ENCODE measurements at places on chromosomes 2 and 18.
A peak's percentile ranks its signal among the peaks of the same experiment; 100 is the strongest.

GRCh38 chr2:164948540-164948939 lies 6.8 kb downstream of the SLC38A11 start:
- DNase-seq, result no peak

DNA sequence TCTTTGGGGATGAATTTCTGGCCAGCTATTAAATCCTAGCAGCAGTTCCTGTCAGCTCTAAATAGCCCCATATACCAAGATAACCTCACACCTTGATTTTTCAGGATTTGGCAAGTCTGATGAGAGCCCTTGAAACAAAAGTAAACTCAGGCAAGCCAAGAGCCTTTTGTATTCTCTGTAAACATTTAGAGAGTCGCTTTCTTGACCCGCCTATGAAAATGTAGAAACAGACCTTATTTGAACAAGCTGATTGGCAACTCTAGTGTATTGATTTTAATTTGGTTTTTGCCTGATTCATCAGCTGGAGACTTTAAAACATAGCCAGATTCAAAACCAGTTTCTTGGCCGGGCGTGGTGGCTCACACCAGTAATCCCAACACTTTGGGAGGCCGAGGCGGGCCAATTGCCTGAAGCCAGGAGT lies 43.4 kb downstream of the CABLES1 start:
- DNase-seq, result no peak

DNA sequence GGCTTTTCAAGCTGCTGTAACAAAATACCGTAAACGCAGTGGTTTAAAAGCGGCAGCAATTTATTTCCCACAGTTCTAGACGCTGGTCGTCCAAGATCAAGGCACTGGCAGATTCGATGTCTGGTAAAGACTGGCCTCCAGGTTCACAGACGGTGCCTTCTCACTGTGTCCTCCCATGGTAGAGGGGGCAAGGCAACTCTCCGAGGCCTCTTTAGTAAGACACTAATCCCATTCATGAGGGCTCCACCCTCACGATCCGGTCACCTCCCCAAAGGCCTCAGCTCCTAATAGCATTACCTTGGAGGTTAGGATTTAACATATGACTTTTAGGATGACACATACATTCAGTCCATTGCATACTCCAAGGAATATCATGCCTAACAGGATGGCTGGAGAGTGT lies 117.2 kb downstream of the SH3RF3 start:
- DNase-seq, result no peak

- DNase-seq, result no peak
These were observed 38.9 kb downstream of the DHRS9 start for GRCh38 chr2:169108099-169108884.

DNA sequence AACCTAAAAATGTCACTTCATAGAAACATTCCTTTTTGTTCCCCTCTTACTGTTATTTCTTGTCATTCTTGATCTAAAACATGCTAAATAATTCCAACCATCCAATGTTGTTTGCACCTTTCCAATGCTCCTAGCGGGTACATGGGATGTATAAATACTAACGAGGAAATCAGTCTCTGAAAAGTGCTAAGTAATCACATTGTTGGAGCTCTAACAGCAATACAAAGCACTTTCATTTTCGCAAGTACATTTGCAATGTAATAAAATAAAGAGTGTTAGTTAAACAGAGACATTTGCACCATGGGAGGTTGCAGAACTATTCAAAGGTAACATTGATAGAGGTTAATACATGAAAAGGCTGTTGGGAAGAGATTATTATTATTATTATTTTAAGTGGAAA lies 286.2 kb upstream of the ACVR2A start:
- DNase-seq, result no peak

DNA sequence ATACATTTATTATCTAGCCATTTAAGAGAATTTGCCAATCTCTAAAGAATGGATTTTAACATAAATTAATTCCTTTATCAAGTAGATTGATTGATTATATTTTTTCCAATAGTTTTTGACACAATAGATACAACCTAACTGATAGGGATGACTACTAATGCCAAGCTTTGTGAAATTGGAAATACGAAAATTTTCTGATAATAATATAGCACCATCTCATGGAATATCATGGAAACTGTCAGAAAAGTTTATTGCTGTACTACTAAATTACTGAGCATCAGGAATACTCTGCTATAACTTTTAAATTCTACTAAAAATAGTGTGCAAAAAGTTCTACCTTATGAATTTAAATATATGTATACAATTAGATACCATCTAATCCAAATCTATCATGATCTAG lies 101.8 kb upstream of the MAP2 start:
- no peak for DNase-seq

GRCh38 chr2:32652555-32653209 lies 24.8 kb downstream of the TTC27 start:
- no peak for DNase-seq

- no peak for DNase-seq
These were observed 15.4 kb downstream of the CPLX4 start for GRCh38 chr18:59303006-59303405.

GRCh38 chr2:121648206-121649148 lies 785 bp downstream of the CLASP1 start:
- peak; percentile 50 for DNase-seq

- DNase-seq, result no peak
These were observed 60.8 kb downstream of the KIAA1328 start for GRCh38 chr18:36889742-36890141.

DNA sequence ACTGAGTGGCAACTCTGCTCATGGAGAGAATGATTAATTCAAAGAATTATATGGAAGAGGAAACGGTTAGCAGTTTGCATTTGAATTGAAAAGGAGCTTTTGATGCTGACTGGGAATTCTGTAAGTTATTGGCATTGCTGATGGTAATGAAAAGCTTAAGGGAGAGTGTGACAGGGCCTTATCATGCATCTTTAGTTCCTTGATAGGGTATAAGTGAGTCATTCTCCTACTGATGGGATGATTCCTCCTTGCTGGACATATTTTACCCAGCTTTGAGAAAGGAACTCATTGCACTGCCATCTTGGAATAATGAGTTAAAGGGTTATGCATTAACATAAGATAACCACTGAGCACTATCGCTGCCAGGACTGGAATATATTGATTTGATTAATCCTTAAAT lies 740.7 kb downstream of the DCC start:
- DNase-seq, result no peak

- DNase-seq, result no peak
These were observed 171.2 kb upstream of the MYO3B start for GRCh38 chr2:170006587-170007325.

DNA sequence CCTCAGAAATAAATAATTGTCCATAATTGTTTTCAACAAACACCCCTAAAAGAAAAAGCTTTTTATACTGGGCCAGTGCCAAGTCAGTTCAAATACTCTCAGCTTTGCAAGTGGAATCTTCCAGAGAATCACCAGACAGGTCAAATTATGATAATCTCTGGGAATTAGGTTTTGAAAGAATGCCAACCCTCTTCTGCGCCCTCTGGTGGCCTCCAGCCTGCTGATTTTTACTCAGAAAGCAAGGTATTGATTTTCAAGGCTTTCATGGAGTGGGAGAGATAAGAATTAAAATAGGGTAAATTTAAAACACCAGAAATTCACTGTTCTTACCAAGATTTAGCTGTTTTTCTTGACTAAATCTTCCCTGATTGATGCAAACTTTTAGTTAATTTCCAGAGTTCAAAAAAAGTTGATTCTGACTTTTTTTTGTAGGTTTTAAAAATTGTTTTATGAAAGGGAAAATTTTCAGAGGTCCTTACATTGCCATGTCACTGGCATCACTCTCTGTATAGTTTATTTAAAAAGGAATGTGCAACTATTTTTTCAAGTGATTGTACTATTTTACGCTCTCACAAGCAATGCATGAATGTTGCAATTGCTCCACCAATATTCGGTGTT lies 282.9 kb upstream of the TNP1 start:
- DNase-seq, result no peak

DNA sequence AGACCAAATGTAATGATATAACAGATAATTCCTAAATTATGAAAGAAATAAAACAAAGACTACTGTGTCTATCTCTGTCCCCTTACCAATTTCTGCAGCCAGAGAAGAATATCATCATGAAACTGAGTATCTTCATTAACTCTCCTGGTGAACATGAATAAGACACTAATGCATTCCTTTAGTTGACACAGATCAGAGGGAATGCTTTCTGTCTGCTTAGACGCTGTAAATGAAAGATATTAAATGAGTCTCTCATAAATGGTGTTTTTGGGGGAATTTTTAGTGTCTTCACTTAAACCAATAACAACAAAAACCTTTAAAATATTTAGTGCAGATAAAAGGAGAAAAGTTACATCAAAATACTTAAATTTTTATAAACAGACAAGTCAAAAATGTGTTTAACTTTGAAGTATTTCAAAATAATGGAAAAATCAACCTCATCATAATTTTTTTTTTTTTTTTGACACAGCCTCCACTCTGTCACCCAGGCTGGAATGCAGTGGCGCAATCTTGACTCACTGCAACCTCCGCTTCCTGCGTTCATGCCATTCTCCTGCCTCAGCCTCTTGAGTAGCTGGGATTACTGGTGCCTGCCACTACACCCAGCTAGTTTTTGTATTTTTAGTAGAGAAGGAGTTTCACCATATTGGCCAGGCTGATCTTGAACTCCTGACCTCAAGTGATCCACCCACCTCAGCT lies 16.0 kb downstream of the EPG5 start:
- no peak for DNase-seq

- no peak for DNase-seq
These were observed 629.1 kb upstream of the SLC39A10 start for GRCh38 chr2:195027947-195028346.

- DNase-seq, result no peak
These were observed 18.1 kb downstream of the SMAD2 start for GRCh38 chr18:47912343-47912742.

- no peak for DNase-seq
These were observed 145.4 kb upstream of the SIX2 start for GRCh38 chr2:45154606-45155155.

GRCh38 chr2:126304154-126304553 lies 351.8 kb upstream of the GYPC start:
- no peak for DNase-seq

GRCh38 chr2:31000970-31001369 lies 137.3 kb downstream of the GALNT14 start:
- DNase-seq, result no peak

DNA sequence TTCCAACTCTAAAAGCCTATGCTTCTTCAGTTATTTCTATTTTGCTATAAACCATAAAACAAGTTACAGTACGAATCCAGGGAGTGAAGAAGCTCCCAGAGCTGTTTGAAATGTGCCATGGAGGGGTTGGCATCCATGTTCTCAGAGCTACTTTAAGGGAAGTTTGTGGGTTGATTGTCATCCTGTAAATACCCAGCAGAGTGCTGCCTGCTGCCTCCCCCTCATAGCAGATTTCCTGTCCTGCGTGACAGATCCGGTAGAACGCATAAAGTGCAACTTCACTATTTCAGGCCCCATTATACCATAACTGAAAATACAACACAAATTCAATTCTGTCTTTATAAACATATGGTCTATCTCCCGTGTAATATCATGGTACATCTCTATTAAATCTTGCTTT lies 114.4 kb downstream of the CTNNA2 start:
- no peak for DNase-seq

DNA sequence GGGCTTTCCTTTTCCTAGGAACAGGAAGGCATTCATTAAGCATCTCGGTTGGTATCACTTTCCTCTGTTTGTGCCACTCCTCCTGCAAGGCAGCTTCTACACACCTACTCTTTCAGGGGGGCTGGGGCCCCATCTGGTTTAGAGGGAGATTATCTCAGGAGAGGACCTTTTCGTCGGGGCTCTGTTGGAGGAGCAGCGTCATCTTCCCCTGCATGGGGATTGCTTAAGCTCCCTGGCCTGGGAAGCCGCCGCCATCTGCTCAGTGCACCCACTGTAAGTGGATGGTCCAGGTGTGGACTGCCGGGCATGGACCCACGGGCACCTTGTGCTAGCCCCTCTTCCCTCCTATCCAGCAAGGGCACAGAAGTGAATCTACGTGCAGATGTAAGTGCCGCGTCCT lies 355.3 kb upstream of the SMIM21 start:
- no peak for DNase-seq

DNA sequence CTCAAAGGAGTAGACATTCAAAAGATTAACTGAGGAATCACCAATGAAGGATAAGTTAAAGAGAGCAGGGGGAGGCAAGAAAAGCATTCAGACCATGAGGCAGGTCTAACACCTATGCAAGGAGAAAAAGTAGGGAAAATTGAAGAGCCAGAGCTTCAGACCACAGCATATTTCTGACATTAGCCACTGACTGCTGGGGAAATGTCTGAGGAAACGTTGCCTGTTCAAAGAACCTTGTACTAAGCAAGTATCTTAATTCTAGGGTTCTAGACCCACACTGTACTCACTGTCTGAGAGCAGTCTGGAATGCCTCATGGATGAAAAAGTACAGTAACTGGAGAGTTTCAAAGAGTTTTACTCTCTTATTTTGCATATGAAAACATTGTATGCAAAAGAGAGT lies 39.5 kb upstream of the TFPI start:
- no peak for DNase-seq

DNA sequence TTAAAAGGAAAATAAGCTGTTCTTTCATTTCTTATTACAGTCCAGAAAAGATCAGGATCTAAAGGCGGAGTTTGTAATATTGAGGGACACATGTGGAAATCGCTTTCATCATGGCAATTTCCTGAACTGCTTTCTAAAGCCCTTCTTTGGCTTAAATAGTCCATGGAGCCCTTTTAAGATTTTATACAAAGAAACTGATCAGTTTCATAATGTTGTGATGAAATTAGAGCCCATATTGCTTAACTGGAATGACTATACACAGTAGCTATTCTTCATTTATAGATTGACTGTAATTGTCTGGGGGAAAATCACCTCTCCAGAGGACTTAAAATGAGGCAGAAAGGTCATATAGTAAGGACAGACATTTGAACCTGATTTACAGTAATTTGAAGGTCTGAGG lies 322.2 kb downstream of the ETAA1 start:
- DNase-seq, result no peak

- DNase-seq, result no peak
These were observed 89.9 kb downstream of the TRIP12 start for GRCh38 chr2:229831805-229832509.

DNA sequence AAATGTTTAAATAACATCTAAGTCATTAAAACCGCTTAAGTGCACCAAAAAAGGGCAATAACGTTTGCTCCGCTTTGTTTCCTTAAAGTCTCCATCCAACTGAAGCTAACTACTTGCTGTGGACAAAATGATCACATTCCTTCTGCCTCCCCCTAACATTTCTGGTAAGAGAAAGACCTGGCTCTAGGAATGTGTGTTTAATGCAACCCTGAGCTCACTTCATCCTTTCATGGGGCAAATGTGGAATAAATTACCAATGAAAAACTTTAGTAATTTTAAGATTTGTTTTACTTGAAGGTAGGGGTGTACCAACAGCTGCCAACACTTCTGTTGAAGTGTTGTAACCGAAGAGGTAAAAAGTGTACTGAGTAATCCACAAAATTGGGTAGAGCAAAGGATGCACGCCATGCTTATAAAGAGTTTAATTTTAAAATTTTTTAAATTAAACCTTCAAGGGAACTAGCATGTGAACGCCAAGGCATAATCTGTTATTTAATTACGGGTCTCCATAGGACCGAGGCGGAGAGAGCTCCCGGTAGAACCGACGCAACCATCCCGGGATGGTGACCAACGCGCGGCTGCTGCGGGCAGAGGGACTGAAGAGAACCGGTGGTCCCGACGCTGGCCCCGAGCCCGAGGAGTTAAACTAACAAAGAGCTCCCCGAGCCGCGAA lies 1.1 kb downstream of the HNRNPLL start:
- DNase-seq, result no peak

- DNase-seq, result peak; percentile 39
These were observed 909 bp downstream of the TGFA start for GRCh38 chr2:70552501-70553333.

GRCh38 chr2:127261804-127262406 lies 32.0 kb downstream of the ERCC3 start:
- DNase-seq, result no peak

Data from CD4-positive, alpha-beta T cell treated with Interleukin-6 for 4 hours (primary cell).